Activated CD4-positive, alpha-beta memory T cell treated with anti-CD3 and anti-CD28 coated beads, Interleukin-2, amount 10 ng/mL, durations not matched to agents 7 days and 5 days (primary cell): ENCODE measurements at places on chromosomes 7 and 10. TPM values are rescaled to one million over a fixed set of nuclear protein-coding genes. Genes with fewer than 3 reads are reported as not detected.

- no peak for DNase-seq
- no peak overlapping the region for H3K27ac ChIP-seq
- no peaks in the 10 kb centered on the region for H3K27me3 ChIP-seq
- peaks cover 49% of the 10 kb centered on the region for H3K36me3 ChIP-seq
- H3K4me1 ChIP-seq, result no peaks in the 10 kb centered on the region
These were observed 25.3 kb downstream of the CCDC7 start for GRCh38 chr10:32471232-32471631.

DNA sequence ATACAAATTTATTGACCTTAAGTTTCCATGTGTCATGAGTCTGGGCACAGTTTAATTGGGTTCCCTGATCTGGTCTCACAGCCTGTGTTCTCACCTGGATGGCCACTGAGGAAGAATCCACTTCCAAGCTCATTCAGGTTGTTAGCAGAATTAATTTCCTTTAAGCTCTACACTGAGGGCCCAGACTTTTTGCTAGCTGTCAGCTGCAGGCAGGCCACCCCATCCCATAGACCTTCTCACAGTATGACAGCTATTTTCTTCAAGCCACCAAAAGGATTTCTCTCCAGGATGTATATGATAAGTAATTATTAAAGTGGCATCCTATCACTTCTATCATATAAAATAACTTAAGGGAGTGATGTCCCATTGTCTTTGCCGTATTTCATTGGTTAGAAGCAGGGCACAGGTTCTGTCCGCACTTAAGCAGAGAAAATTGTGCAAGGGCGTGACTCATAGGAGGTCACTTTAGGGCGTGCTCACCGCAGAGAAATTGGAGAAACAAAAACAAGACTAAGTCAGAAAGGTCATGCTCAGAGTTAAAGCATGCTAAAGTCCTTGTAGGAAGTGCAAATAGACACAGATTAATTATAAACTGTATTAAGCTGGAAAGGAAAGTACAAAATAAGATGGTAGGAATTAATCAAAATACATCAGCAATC lies 109.9 kb downstream of the AHR start:
- H3K4me1 ChIP-seq, result peaks cover 5% of the 10 kb centered on the region
- no peak overlapping the region for H3K4me3 ChIP-seq
- H3K27me3 ChIP-seq, result no peaks in the 10 kb centered on the region
- DNase-seq, result no peak

DNA sequence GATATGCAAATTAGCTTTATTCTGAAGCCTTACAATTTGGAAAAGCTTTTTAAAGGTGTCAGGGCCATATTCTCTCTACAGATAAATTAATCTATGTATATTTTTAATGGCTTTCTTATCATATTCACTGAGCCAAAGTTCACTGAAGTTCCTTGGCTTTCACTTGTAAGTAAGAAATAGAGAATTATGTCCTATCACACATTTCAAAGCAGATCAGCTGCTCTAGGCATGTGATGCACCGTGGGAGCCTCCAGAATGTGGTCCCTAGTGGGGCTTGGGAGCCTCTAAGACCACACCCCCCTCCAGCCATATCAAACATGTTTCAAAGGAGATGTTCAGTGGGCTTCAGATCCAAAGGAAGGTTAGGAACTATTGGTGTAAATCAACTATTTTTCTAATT lies 51.5 kb downstream of the LAMB4 start:
- no peaks in the 10 kb centered on the region for H3K4me1 ChIP-seq
- no peaks in the 10 kb centered on the region for H3K27me3 ChIP-seq
- no peak overlapping the region for H3K4me3 ChIP-seq
- no peak overlapping the region for H3K27ac ChIP-seq
- no peak for DNase-seq

NKX2-3 gene
- not detected for total RNA-seq

DNA sequence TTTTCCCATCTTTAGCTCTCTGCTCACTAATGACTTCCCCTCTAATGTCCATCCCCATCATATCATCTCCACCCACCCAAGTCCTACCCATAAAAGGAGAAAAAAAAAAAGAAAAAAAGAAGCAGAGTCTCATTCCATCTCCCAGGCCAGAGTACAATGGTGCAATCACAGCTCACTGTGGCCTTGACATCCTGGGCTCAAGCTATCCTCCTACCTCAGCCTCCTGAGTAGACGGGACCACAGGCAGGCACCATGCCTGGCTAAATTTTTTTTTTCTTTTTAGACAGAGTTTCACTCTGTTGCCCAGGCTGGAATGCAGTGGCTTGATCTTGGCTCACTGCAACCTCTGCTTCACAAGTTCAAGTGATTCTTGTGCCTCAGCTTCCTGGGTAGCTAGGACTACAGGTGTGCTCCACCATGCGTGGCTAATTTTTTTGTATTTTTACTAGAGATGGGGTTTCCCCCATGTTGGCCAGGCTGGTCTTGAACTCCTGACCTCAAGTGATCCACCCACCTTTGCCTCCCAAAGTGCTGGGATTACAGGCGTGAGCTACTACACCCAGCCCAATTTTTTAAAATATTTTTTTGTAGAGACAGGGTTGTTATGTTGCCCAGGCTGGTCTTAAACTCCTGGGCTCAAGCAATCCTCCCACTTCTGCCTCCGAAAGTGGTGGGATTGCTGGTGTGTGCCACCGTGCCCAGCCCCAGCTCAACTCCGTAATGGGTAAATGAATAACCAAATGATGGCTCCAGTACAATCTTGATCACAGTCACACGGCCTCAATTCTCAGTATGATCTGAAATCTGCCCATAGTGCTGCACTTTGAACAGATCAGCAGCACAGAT lies 24.6 kb upstream of the SGMS1 start:
- H3K27me3 ChIP-seq, result peaks cover 9% of the 10 kb centered on the region
- H3K4me3 ChIP-seq, result no peak overlapping the region
- no peak overlapping the region for H3K27ac ChIP-seq
- H3K36me3 ChIP-seq, result no peaks in the 10 kb centered on the region
- H3K4me1 ChIP-seq, result peaks cover 8% of the 10 kb centered on the region

CACNB2 gene
- total RNA-seq, result not detected

- H3K4me1 ChIP-seq, result no peaks in the 10 kb centered on the region
- peaks cover 25% of the 10 kb centered on the region for H3K36me3 ChIP-seq
- no peak for DNase-seq
- no peak overlapping the region for H3K27ac ChIP-seq
- no peak overlapping the region for H3K4me3 ChIP-seq
These were observed 20.8 kb downstream of the LOXL4 start for GRCh38 chr10:98246911-98247805.

PAX2 gene
- not detected for total RNA-seq

DNA sequence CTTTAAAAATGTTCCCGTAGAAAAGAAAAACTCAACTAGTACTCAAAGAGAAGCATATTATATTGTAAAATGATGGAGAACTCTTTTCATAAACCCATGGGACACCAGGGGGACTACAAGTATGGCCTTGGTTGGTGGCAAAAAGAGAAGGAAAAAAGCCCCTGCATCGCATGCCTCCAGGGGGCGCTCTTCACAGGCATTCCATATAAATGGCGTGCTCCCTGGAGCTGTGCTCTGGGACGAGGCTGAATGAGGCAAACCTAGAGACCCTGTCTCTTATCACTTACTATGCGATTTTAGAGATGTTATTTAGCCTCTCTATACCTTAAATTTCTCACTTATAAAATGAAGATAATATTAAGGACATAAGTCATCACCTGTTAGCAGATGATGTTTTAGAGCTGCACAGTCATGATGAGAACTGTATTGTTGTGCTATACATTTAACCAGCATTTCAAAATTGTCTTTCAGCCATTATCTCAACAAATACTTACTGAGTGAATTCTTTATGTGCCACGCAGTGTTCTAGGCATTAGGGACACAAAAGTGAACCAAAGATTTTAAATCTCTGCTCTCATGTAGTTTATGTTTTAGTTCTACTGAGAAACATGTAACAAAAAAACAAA lies 105.8 kb downstream of the ARHGAP21 start:
- H3K4me3 ChIP-seq, result no peak overlapping the region
- H3K27ac ChIP-seq, result no peak overlapping the region
- H3K36me3 ChIP-seq, result no peaks in the 10 kb centered on the region
- peak; percentile 43 for DNase-seq

ARHGAP12 gene
- total RNA-seq, result 12.0 TPM

CC2D2B gene
- total RNA-seq, result 0.40 TPM

GRCh38 chr7:149496642-149497391 lies 792 bp downstream of the ZNF746 start:
- peak; percentile 53 for DNase-seq
- peaks cover 4% of the 10 kb centered on the region for H3K27me3 ChIP-seq
- peaks cover 37% of the 10 kb centered on the region for H3K36me3 ChIP-seq
- H3K4me3 ChIP-seq, result peak overlapping the region; percentile 97
- H3K27ac ChIP-seq, result peak overlapping the region; percentile 90
- peaks cover 44% of the 10 kb centered on the region for H3K4me1 ChIP-seq

GRCh38 chr7:149720372-149721083 lies 52.9 kb downstream of the ZNF467 start:
- no peaks in the 10 kb centered on the region for H3K27me3 ChIP-seq
- no peaks in the 10 kb centered on the region for H3K36me3 ChIP-seq
- DNase-seq, result no peak
- H3K4me3 ChIP-seq, result no peak overlapping the region

COX19 gene
- total RNA-seq, result 18.2 TPM

- no peak for DNase-seq
- H3K27me3 ChIP-seq, result peaks cover 17% of the 10 kb centered on the region
- no peaks in the 10 kb centered on the region for H3K36me3 ChIP-seq
- H3K27ac ChIP-seq, result no peak overlapping the region
- no peak overlapping the region for H3K4me3 ChIP-seq
These were observed 20.3 kb upstream of the PRKAG2 start for GRCh38 chr7:151897161-151897731.

DNA sequence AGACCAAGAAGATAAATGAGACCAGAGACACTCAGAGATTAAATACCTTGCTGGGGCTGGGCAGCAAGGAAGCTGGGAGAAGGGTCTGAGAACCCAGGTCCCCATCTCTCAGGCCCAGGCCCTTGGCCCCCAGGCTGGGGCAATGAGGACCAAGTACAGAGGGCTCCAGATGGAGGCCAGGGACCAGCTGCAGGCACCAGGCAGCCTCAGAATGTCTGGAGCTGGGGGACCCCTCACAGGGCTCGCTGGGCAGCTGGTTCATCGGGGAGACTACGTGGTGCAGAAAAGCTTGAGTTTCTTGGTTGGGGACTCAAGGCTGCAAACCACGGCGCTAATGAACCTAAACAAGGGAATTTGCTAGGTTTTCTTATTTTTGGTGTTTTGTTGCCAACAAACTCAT lies 75.6 kb downstream of the PRKAG2 start:
- H3K27me3 ChIP-seq, result no peaks in the 10 kb centered on the region
- no peaks in the 10 kb centered on the region for H3K36me3 ChIP-seq
- DNase-seq, result no peak
- no peak overlapping the region for H3K4me3 ChIP-seq
- peaks cover 3% of the 10 kb centered on the region for H3K4me1 ChIP-seq
- no peak overlapping the region for H3K27ac ChIP-seq

BUD23 gene
- total RNA-seq, result 57.0 TPM

GRCh38 chr10:110793886-110794285 lies 77.8 kb upstream of the PDCD4 start:
- no peaks in the 10 kb centered on the region for H3K36me3 ChIP-seq
- H3K4me3 ChIP-seq, result no peak overlapping the region
- H3K4me1 ChIP-seq, result no peaks in the 10 kb centered on the region
- H3K27ac ChIP-seq, result no peak overlapping the region

- DNase-seq, result no peak
- peaks cover 8% of the 10 kb centered on the region for H3K4me1 ChIP-seq
- peak overlapping the region; percentile 24 for H3K4me3 ChIP-seq
- H3K27me3 ChIP-seq, result peaks cover 63% of the 10 kb centered on the region
- no peak overlapping the region for H3K27ac ChIP-seq
- H3K36me3 ChIP-seq, result no peaks in the 10 kb centered on the region
These were observed 570 bp downstream of the TBC1D12 start for GRCh38 chr10:94402843-94403379.

- H3K27me3 ChIP-seq, result no peaks in the 10 kb centered on the region
- no peak overlapping the region for H3K4me3 ChIP-seq
- DNase-seq, result no peak
- no peaks in the 10 kb centered on the region for H3K4me1 ChIP-seq
- H3K27ac ChIP-seq, result no peak overlapping the region
- no peaks in the 10 kb centered on the region for H3K36me3 ChIP-seq
These were observed 196.1 kb upstream of the TCF7L2 start for GRCh38 chr10:112753961-112754411.

DNA sequence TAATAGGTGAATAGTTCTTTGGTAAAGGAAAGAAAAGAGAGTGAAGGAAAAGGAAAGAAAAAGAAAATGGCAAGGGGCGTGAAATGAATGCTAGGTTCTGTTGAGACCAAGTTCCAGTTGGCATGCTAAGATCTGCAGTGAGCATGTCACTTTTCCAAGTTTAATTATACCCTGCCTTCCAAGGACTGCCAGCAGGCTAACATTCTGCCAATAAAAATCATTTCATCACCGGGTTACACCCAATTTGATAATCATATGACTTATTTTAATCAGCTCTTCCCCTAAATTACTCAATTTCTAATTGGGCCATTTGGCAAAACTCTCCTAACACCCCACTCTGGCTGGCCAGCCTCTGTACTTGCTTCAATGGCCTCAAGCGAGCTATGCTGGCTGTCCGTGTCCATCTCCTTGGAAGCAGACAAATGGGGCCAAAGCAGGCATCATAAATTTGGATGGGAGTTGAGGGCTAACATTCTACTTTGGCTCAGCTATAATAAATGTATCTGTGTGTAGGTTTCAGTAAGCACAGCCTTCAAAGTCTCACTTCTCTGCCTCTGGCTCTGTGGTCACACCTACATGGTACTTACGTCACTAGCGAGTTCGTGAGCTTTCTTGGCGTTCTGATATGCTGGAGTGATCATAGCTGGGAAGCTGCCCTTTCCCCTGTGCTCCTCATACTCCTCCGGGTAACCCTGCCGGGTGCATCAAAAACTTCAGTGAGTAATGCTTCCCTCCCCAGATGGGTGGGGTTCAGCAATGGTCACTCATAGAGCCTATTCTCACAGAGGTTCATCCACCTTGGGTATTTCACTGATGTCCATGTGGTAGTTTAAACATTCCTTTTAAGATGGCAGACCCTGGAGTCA lies 17.3 kb downstream of the NRAP start:
- no peaks in the 10 kb centered on the region for H3K36me3 ChIP-seq
- no peak overlapping the region for H3K27ac ChIP-seq
- H3K4me1 ChIP-seq, result no peaks in the 10 kb centered on the region
- no peak for DNase-seq
- no peak overlapping the region for H3K4me3 ChIP-seq

GRID2IP gene
- 0.15 TPM for total RNA-seq

TMEM176B gene
- not detected for total RNA-seq

SLC26A5 gene
- not detected for total RNA-seq

GDF2 gene
- total RNA-seq, result not detected

DNA sequence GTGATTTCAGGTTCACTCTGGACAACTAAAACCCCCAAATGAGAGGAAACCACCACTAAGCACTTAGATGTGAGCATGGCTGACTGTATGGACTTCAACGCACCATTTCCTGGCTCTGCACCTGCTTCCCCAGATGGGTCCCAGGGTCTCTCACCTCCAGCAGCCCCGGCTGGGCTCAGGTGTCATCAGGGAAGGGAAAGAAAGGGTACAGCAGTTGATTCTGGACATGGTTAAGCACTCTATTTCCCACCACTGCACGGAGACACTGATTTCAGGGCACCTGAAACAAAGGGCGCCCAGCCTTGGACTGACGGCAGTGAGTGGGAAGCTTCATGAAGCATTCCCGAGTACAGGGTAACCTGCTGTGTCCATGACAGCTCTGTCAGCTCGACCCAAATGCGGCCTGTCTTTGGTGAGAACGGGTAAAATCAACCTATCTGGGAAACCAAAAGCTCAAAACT lies 19.0 kb downstream of the FAM53B start:
- DNase-seq, result no peak
- peaks cover 92% of the 10 kb centered on the region for H3K4me1 ChIP-seq

SLC25A13 gene
- 7.8 TPM for total RNA-seq
